ENCODE measurements at places on chromosomes 2 and 18. TPM values are rescaled to one million over a fixed set of nuclear protein-coding genes. Genes with fewer than 3 reads are reported as not detected.

Gene SERPINB4
- total RNA-seq: not detected

DNA sequence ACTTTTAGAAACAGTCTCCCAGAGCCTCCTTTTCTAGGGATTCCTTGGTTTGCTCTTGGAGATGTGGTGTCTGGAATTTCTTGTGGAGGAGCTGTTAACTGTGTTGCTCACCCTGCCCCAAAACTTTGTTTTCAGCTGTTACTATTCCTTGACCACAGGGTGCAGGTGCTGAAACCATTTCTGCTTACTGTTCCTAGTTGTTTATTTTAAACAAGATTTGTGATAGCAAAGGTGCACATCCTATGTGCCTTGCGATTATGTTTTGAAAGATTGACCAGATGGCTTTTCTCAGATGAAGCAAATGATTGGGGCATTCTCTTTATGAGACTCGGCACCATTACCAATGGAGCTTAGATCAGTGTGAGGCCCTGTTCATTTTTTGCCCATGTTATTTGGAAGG, 111.2 kb downstream of the RAB3GAP1 start:
- no peak for DNase-seq

GRCh38 chr2:25035537-25036220, 6.2 kb upstream of the EFR3B start:
- DNase-seq: no peak

DNA sequence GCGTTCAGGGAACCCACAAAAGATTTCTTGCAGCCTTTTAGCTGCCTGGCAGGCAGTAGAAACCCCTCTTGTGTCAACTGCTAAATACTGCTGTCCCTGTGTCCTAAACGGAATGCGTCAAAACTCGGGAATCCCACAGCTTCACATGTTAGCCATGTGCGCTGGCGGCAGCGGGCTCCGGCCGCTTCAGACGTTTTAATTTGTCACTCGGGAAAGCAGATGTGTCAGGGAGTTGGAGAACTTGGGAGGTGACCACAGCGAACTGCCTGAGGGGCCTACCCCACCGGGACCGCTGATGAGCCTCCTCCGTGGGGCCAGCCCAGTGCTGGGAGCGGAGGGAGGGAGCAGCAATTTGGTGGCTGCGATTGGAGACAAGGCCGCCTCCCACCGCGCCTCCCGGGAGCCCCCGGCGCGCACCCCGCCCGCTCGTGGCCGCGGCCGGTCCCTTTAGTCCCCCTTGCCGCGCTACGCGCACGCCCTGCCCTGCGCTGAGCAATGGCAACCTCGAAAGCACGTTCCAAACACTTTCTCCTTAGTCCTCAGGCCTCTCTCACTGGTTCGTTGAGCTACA, 146.1 kb upstream of the SATB2 start:
- no peak for DNase-seq

GRCh38 chr2:196801674-196802261, 2.3 kb upstream of the GTF3C3 start:
- no peak for DNase-seq

DNA sequence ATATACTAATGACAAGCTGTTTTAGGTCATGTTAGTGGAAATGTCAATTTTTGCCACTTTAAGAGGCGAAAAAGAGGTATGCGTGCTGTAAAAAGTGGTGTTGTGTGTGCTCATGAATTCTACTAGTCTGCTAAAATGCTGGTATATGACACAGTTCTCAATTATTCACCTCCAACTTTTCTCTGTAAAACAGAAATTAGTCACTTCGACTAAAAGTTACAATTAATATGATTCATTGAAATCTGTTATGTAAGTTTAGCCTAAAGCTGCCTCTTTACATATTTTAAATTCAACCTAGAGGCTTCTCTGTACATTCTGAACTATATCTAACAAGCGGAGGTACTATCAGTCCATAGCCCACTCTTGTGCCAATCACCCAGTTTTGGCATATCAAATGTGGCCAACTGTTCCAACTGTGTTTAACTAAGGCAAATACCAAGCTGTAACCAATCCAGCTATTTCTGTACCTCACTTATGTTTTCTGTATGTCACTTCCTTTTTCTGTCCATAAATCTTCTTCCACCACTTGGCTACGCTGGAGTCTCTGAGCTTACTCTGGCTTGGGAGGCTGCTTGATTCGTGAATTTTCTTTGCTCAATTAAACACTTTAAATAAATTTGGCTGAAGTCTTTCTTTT, 20.8 kb downstream of the BAZ2B start:
- no peak for DNase-seq

DNA sequence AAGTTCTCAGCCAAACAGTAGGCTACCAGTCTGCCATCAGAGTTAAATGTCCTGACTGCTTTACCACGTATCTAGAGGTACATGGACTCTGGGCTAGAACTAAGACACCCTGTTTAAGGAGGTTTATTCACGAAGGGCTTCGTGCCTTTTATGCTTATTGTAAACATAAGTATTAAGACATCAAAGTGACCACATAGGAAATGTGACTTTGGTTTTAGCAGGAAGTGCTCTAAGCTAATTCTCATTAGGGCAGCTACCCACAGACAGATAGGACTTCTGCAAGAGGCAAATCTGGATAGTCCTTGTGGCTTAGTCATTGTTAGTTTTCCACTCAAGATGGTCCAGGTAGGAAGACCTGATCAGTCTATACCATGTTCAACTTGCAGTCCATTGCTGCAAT, 233.3 kb upstream of the MGAT5 start:
- no peak for DNase-seq

All from activated T-cell treated with anti-CD3 and anti-CD28 coated beads, Interleukin-2, amount 50 U/mL, for 4 hours (primary cell).